Activated CD4-positive, alpha-beta T cell treated with anti-CD3 and anti-CD28 coated beads, Interleukin-2, amount 10 ng/mL, durations not matched to agents 7 days and 5 days (primary cell): ENCODE measurements at places on chromosomes 2 and 18. TPM values are rescaled to one million over a fixed set of nuclear protein-coding genes. Genes with fewer than 3 reads are reported as not detected.

DNA sequence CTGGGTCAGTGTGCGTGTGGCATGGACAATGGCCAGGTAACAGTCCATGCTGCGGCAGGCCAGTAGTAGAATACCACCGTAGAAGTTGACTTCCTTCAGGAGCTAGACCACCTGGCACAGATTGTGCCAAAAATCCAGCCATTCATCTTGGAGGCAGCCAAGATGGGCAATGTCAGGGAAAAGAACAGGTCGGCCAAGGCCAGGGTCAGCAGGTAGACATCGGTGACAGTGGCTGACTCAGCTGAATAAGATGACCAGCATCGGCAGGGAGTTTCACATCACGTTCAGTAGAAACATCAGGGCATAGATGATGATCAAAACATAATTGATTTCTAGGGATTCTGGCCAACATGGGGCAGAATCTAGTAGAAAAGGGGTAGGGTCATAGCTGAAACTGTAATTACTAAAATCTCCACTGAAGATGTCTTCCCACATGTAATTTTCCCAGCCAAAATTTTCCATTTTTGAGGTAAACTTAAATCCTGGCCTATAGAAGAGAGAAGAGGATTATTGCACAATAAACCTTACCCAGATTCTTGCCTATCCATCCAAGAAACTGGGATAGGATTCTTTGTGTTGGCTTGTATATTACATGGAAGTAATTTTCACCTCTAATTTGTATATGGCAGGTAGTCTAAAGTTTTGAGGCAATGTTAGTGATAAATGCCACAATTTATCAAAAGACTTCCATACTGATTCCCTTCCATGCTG lies 7.9 kb upstream of the RUFY4 start:
- no peaks in the 10 kb centered on the region for H3K4me1 ChIP-seq
- no peak overlapping the region for H3K4me3 ChIP-seq
- DNase-seq = no peak
- no peak overlapping the region for H3K27ac ChIP-seq
- no peaks in the 10 kb centered on the region for H3K36me3 ChIP-seq

- H3K27me3 ChIP-seq = no peaks in the 10 kb centered on the region
- no peak for DNase-seq
- no peak overlapping the region for H3K27ac ChIP-seq
- no peak overlapping the region for H3K4me3 ChIP-seq
- H3K4me1 ChIP-seq = peaks cover 46% of the 10 kb centered on the region
- peaks cover 30% of the 10 kb centered on the region for H3K36me3 ChIP-seq
Measured at GRCh38 chr2:42185220-42185921, 16.2 kb downstream of the EML4 start.

- H3K4me1 ChIP-seq = peaks cover 4% of the 10 kb centered on the region
- no peak overlapping the region for H3K27ac ChIP-seq
- H3K36me3 ChIP-seq = no peaks in the 10 kb centered on the region
- no peak overlapping the region for H3K4me3 ChIP-seq
- no peaks in the 10 kb centered on the region for H3K27me3 ChIP-seq
Measured at GRCh38 chr2:236348279-236348678, 84.1 kb upstream of the ASB18 start.

DNA sequence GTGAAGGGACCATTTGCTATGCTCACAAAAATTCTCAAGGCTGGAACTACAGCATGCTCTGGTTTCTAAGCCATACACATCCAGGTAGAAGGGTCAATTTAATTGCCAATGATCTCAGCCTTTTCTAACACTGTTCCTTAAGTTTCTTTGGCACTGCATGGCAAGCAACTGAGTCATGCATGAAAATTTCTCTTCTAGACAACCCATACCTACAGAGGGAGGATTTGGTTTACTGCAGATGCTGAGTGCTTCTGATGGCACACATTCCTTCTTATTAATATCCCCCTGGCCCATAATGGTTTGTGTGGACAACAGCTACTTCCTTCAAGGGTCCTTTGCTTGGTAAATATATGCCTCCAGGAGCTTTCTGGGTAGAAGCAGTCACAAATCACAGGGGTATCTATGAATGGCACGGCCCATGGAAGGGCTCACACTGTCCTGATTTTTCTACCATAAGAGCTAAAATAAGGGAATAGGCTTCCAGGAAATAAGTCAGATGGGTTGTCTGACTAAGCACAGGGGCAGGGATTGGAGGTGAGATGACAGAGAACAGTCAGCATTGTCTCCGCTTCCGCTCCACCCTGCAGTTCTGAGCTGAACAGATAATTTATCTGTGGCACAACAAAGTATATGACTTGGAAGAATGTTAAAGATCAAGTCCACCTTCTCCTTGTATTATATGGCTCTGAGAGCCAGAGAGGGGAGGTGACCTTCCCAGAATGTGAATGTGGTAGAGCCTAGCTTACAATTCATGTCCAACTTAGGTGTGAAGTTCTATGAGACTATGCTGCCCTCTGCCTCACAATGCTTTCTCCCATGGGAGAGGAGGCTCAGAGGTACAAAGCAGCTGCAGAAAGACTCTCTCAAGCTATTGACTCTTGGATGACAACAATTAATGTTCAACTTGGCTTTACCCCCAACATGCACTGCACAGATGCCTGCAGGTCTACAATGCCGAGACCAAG lies 199.2 kb upstream of the TNP1 start:
- no peak overlapping the region for H3K4me3 ChIP-seq
- no peaks in the 10 kb centered on the region for H3K4me1 ChIP-seq
- H3K36me3 ChIP-seq = no peaks in the 10 kb centered on the region
- DNase-seq = no peak

DNA sequence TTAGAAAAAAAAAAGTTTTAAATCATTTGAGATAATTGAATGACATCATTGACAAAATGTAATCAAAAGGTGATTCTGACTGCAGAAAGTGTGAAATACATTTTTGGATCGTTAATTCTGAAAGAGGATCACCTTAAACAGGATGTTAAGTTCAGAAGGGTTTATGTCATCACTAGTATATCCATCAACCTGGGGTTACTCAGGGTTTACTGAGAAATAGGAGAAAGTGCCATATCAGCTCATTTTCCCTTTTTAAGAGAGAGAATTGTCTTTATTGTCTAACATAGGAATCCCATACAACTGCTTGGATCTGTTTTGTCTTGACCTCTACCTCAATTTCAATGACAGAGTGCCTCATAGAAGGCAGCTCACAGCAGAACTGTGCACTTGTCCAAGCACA lies 466.1 kb upstream of the LINC00305 start:
- no peak for DNase-seq
- H3K27ac ChIP-seq = no peak overlapping the region
- no peak overlapping the region for H3K4me3 ChIP-seq
- H3K27me3 ChIP-seq = no peaks in the 10 kb centered on the region

The TUBB8B gene
- total RNA-seq = not detected

The ARHGAP28 gene
- total RNA-seq = not detected
